Heart right ventricle (tissue), 16 donors: ENCODE measurements at places on chromosomes 13 and 19. TPM values are rescaled to one million over a fixed set of nuclear protein-coding genes. Genes with fewer than 3 reads are reported as not detected.

GRCh38 chr13:92972751-92973150 lies 253.9 kb upstream of the GPC6 start:
- DNase-seq: no peak

DNA sequence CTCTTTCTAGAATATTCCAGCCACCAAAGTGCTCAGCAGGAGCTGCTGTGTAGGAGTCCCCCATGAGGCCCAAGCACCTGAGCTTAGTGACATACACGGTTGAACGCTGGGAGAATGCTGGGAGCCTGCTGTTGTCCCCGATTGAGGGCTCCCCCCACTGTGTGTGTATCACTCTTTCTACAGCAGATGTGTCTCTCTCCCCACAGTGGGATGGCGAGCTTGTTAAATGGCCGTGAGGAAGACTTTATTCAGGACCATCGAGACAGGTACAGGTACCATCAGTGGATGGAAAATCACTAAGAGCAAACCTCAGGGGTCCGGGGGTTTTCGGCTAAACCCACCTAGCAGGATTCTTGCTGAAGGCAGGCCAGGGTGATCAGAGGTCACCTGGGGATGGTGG lies 22.7 kb downstream of the EPN1 start:
- no peak for DNase-seq

GRCh38 chr19:44626048-44626624 lies 12.8 kb downstream of the IGSF23 start:
- no peak for DNase-seq

MRPL57 gene
- polyA plus RNA-seq: 27.1 TPM

DNA sequence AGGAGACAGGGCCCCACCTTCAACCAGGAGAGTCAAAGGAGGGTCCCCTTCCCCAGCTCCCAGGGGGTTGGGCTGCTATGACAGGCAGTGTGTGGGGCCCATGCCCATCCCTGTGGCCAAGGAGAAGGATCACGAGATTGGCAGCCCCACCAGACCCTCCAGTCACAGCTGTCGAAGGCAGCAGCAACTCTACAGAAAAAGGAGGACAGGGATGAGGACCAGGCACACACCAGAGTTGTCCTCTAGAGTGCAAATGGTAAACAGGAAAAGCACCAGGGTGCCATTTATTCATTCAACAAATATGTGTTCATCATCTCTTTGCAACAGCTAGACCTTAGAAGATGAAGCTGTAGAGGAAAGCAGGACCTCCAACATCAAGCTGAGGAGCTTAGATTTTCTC lies 4.1 kb downstream of the PTH2 start:
- DNase-seq: no peak

AP1M2 gene
- polyA plus RNA-seq: not detected

DNA sequence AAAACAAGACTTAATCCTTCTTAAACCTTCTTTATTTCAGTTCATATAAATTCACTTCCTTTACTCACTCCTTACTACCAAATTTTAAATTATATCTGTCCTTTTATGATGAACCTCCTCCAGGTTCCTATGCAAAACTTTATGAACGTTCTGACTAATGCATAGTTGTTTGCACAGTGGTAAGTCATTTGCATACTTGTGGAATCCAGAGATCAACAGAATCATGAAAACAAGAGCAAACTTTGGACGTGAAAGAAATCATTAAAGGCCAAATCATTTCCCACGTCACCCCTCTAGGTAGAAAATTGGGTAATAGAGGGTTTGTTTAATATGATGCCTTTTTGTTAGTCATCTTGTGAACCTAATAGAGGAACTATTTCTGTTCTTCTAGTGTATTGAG lies 32.3 kb upstream of the MYCBP2 start:
- no peak for DNase-seq

DNA sequence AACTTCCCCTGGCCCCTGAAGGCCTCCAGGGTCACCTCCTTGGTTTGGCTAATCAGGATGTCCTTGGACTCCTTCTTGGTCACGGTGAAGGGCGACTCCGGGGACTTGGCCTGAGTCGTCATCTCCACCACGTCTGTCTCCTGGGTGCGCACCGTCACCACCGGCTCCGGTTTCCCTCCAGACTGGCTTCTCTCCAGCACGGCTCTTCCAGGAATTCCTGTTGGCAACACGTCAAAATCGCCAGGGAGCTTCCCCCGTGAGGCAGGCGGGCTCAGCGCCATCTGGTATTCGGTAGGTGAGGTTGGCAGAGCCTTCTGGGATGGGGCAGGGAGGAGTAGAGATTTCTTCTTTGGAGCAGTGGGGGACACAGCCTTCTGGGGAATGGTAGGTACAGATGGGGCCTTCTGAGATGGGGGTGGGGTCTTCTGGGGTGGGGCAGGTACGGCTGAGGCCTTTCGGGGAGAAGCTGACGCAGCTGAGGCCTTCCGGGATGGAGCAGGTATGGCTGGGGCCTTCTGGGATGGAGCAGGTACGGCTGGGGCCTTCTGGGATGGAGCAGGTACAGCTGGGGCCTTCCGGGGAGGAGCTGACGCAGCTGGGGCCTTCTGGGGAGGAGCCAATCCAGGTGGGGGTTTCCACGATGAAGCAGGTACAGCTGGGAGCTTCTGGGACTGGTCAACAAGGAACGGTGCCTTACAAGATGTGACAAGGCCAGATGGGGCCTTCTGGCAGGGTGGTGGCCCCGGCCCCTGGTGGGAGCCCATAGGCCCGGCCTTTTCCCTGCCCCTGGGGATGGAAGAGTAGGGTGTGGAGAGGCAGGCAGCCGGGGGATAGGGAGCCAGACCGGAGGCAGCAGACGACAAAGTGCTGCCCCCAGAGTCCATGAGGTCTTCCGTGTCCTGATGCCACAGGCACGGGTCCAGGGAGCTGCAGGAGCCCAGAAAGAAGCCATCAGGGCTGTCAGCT lies 3.8 kb downstream of the GARIN5B start:
- no peak for DNase-seq
